ENCODE measurements at places on chromosomes 7 and 10.

DNA sequence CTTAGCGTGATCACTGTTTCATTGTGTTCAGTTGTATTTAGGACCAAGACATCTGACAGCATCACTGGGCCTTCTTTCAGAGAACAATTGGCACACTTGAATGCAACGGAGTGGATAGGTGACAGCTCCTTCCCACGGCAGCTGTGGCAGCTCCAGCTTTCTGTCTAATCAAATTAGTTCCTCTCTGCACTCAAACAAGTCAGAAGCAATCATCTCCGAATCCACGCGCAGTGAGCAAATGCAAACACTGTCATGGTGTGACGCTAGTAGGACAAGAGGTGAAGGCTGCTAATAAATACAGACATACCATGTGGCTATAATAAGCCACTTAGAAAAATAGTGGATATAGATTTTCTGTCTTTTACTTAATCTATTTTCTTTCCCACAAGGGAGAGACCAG is 542.4 kb downstream of the ACTR3B start:
- no peak for DNase-seq

- no peak for DNase-seq
These were observed 62.8 kb downstream of the WDR37 start for GRCh38 chr10:1119027-1119426.

DNA sequence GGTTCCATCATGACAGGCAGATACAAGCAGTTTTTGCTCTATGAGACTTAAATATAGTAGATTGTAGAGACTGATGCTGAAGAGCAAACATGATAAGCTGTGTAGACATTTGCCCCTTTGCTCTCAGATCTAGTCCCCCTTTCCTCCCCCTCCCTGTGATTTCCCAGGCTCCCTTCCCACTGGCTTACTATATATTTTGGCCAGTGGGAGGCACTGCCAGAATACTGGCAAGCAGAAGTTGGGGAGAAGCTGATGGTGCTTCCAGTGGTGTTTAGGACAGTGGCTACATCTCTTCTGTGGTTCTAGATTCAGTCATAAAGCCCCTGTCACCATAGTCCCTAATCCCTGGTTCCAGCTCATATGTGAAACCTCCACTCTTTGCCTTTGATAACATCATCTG is 156.1 kb upstream of the STEAP4 start:
- DNase-seq: no peak

GRCh38 chr7:134834689-134835462 is 55.4 kb downstream of the CALD1 start:
- no peak for DNase-seq

DNA sequence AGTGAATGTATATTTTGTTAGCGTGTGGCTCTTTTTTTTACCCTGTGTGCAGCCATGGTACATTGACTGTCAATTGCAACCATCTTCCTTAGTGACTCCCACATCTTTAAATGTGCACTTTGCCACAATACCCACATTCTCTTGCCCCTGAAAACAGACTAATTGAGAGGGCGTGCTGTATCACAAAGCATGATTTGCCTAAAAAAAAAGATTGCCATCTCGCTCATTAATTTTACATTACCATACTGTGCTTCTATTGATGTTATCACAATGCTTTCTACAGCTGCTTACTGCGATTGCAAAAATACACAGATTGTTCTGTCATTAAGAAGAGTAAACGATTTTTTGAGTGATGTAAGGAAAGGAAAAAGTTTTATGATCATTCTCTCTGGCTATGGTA is 613.1 kb upstream of the NRP1 start:
- DNase-seq: no peak

GRCh38 chr7:25843467-25843866 is 308.5 kb upstream of the NFE2L3 start:
- DNase-seq: no peak

GRCh38 chr7:131880078-131880477 is 323.6 kb upstream of the PODXL start:
- no peak for DNase-seq

DNA sequence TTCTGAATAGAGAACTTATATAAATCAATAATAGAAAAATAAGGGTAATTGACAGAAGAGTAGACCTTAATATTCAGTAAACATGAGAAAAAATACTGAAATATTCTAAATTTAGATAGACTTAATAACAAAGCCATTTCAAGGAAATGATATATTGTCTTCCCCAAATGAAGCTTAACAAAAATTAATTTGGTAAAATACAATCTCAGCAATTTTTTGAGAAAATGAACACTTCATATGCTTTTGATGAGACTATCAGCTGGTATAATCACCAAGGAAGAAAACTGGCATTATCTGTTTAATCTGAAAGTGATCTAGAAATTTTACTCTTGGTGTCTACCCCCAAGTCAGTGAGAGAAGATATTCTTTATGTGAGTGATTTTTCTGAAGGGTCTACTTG is 1.7 kb upstream of the FAM237B start:
- DNase-seq: no peak

DNA sequence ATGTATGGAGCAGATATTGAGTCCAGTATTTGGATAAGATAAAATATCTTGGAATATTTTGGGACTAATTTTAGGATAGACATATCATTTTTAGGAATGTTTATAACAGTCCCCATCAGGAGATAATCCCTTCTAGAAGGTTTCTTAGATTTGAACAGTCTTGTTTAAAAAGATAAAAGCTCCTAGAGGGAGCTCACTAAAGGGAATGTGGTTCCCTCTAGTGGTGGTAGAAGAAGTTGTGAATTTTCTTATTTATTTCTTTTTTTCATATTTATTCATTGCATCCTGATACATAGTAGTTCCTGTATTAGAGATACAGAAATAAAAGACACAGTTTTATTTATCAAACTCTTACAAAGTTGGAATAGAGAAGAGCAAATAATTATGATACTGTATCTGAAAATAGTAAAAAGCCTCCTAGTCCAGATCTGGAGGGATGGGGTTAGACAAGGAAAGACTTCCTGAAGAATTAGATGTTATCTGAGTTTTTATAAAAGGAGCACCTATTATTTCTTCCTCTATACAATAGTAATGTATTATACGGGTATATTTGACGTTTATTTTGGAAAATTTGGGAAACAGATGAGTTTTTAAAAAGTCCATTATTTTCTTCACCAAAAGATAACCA is 24.5 kb upstream of the KLF14 start:
- no peak for DNase-seq

- DNase-seq: no peak
These were observed 434.8 kb upstream of the FOXK1 start for GRCh38 chr7:4247106-4247876.

- no peak for DNase-seq
These were observed 68.5 kb downstream of the CXCL12 start for GRCh38 chr10:44316187-44316921.

DNA sequence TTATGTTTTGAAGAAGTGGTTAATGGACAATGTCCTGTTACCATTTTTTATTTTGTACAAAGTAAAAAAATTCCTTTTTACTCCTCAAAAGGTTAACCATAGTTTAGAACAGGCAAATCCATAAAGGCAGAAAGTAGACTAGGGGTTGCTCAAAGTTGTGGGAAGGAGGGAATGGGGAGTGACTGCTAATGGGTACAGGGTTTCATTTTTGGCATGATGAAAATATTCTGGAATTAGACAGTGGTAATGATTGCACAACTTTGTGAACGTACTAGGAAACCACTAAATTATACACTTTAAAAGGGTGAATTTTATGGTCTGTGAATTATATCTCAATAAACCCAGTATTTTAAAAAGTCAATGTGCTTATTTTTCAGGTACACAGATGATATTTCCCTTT is 35.4 kb upstream of the CDK14 start:
- DNase-seq: no peak

- DNase-seq: no peak
These were observed 153.1 kb downstream of the ZNF365 start for GRCh38 chr10:62527019-62527827.

- DNase-seq: no peak
These were observed 159.8 kb downstream of the DNAJB6 start for GRCh38 chr7:157496416-157497275.

GRCh38 chr10:125976960-125977605 is 80.7 kb downstream of the FANK1 start:
- no peak for DNase-seq

GRCh38 chr10:43822631-43823580 is 174.2 kb upstream of the ZNF32 start:
- no peak for DNase-seq

DNA sequence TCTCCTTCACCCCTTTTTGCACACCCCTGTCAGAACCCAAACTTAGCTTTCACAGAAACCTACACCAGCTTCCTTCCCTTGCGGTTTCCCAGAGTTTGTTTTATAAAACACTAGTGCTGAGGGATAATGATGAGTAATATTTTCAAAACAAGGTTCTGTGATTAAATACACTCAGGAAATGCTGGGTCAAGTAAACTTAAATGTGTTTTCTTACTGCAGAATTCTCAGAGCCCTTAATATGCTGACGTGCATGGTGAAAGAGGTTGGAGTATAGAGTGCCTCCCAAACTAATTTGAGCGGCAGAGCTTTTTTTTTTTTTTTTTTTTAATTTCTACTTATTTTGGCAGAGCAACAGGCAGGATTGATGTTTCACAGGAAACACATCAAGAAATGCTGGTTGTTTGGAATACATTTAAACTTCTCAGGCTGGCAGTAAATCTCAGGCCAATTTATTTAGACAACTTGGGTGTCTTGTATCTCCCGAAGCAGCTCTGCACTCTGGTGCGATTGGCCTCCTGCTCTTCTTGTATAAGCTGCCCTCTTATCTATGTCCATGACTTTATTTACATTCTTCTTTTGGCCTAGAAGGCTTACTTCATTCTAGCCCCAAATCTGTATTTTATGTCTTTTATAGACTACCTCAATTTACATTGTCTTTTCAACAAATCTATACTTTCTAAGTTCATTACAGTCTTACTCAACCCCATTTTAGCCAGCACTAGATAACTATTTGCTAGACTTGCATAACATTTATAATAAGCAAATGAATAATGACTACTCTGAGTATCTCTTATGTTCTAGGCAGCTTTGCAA is 165.4 kb downstream of the BMPER start:
- DNase-seq: no peak

- DNase-seq: no peak
These were observed 26.9 kb downstream of the BLVRA start for GRCh38 chr7:43785420-43785819.

DNA sequence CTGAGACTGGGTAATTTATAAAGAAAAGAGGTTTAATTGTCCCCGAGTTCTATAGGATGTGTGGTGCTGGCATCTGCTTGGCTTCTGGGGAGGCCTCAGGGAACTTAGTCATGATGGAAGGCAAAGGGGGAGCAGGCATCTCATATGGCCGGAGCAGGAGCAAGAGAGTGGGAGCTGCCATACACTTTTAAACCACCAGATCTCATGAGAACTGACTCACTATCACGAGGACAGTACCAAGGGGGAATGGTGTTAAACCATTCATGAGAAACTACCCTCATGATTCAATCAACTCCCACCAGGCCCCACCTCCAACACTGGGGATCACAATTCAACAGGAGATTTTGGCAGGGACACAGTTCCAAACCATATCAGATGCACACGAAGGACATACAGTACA is 199.9 kb upstream of the DPP6 start:
- no peak for DNase-seq

GRCh38 chr10:23293973-23294590 is 50.5 kb downstream of the C10orf67 start:
- DNase-seq: no peak

GRCh38 chr10:43852149-43852548 is 203.5 kb upstream of the ZNF32 start:
- DNase-seq: no peak

GRCh38 chr10:77189520-77189919 is 448.1 kb downstream of the KCNMA1 start:
- DNase-seq: no peak

GRCh38 chr7:151724920-151725584 is 151.9 kb downstream of the PRKAG2 start:
- DNase-seq: no peak

- DNase-seq: no peak
These were observed 53.1 kb downstream of the CPED1 start for GRCh38 chr7:121041516-121042148.

- no peak for DNase-seq
These were observed 54.2 kb upstream of the EBF3 start for GRCh38 chr10:130018265-130018664.

DNA sequence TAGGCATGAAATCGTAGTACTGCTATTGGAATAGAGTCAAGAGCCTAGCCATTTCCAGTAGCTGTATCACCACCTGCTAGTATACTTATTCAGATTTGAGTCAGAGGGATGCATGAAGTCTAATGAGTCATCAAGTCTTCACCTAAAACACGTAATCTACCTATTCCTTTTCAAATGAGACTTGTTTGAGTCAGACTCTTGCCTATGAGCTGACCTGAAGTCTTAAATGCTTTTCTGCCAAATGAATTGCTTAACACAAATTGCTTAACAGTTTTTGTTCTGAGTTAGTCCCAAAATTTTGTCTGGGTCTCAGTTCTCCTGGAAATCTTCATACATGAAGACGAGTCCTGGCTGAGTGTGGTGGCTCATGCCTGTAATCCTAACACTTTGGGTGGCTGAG is 165.2 kb downstream of the GNAT3 start:
- DNase-seq: no peak

- no peak for DNase-seq
These were observed 27.9 kb downstream of the VIPR2 start for GRCh38 chr7:159116581-159117339.

- no peak for DNase-seq
These were observed 47.5 kb downstream of the SLC29A4 start for GRCh38 chr7:5330288-5330687.

GRCh38 chr7:22008683-22009082 is 63.0 kb upstream of the CDCA7L start:
- DNase-seq: no peak

GRCh38 chr10:4557469-4557868 is 268.5 kb upstream of the AKR1E2 start:
- no peak for DNase-seq

DNA sequence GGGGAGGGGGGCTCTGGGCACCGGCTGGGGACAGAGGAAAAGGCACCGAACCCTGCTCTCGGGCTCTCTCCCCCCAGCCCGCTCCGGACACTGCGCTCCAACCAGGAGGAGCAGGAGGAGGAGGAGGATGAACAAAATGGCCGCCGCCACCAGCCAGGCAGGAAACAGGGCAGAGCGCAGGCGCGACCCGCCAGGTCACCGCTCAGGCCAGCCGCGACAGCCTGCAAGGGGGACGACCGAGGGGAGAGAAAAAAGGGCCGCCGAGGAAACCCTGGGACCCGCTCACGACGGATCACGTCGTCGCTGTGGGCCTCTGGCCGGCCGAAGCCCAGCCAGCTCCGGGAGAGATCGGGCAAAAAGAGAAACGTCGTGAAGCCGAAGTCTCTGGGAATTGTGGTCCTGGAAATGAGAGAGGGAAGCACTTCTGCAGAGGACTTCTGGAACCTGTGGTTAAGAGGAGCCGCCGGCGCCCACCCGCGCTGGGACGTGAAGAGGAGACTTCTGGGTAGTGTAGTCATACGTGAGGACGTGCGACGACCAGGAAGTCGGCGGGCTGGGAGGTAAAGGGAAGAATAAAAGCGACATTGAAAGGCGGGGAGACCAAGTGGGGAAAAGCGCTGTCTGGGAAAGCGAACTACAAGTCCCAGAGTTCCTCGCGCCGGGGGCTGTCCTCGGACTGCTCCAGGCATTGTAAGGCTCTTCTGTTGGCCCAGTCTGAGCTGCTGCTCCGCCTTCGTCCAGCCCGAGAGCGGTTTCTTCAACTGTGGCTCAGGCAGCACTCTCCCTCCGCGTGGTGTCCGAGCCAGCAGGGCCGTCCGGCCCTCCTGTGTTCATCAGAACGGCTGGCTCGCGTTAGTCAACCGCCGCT is at the start of gene TIAL1:
Gene TIAL1 (minus strand): TSS at position 428 of the 868 bp plus-strand sequence. CDS start 499 bp downstream, outside the sequence.
- peak; percentile 91 for DNase-seq

- DNase-seq: no peak
These were observed 34.8 kb upstream of the CCSER2 start for GRCh38 chr10:84293574-84294016.

- no peak for DNase-seq
These were observed 88.2 kb downstream of the PRPF18 start for GRCh38 chr10:13674645-13675588.

Measured in neural crest cell (in vitro differentiated cells).